ENCODE measurements at places on chromosomes 6 and 20. TPM values are rescaled to one million over a fixed set of nuclear protein-coding genes. Genes with fewer than 3 reads are reported as not detected.

The MATN4 gene
- 0.09 TPM for total RNA-seq

The BNIP5 gene
- 7.4 TPM for total RNA-seq

The TEAD3 gene
- total RNA-seq: 45.3 TPM

The TINAG gene
- 8.8 TPM for total RNA-seq

The TNXB gene
- total RNA-seq: 30.1 TPM

The DEFB132 gene
- total RNA-seq: not detected

The TENT5A gene
- total RNA-seq: 26.6 TPM

The LAMA2 gene
- total RNA-seq: 35.3 TPM

The PAX1 gene
- not detected for total RNA-seq

- no peak for DNase-seq
These were observed 293.9 kb downstream of the KIF16B start for GRCh38 chr20:16279320-16279719.

DNA sequence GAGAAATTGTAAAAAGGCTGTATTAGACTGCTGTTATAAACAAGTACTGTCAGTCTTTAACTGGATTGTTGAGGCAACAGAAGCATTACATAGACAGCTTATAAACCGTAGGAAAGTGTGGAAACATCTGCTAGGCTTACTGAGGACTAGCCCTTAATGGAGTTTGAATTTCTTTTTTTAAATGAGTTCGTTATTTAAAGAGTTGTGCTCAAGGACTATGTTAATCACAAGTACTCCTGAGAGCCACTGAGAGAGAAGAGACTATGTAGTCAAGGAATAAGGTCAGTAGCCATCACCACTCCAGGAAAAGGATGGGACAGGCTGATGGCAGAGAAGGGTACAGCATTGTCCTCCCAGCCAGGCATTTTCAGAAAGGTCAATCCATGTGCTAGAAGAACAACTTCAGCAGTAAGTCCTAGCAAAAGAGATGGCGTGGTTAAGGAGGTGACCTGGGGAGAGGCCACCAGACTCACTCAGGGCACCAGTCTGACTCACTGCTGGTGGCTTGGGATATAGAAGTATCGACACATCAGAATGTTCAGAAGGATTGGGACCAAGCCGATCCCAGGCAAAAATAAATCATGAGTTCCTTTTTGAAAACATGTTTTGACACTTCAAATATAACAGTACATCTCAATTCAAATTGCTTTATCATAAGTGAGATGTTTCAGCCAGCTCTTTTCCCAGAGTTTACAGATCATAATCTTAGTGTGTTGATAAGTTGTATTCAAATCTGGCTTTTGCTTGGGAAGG, 6.4 kb downstream of the RPS12 start:
- DNase-seq: no peak

DNA sequence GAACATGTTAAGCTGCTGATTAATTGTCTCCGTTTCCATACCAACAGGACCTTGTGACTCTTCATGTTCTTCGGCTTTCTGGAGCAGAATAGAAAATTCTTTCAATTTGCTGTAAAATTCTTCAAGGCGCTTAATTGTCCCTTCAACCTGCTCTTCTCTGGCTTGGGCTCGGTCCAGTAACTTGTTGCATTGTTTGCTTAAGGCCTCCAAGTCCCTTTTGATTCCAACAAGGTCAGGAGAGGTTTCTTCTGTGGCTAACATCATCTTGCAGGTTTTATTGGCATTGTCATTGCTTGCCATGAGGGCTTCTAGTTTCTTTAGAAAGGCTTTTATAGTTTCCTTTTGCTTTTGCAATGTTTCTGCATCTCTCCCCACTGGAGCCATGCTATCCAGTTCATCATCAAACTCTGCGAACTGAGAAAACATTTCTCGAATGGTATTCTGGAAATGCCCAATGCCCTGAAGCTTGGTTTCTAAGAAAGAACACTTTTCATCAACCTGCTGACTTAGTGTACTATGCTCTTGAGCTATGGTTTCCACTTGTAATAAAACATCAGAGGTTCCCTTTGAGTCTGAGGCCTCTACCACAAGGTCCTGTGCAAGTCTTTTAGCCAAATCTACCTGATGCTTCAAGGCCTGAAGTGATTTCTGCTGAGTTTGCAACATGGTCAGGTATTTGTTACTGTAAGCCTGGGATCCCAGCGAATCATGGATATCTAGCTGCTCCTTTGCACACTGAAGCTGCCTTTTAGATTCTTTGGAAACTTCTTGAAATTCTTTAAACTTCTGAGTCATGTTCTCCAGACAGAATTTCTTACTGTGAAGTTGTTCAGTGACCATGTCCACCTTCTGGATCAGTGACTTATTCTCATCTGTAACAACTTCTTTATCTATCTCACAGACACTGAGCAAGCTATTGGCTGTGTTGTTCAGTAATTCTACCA, 90.2 kb downstream of the DST start:
- no peak for DNase-seq

DNA sequence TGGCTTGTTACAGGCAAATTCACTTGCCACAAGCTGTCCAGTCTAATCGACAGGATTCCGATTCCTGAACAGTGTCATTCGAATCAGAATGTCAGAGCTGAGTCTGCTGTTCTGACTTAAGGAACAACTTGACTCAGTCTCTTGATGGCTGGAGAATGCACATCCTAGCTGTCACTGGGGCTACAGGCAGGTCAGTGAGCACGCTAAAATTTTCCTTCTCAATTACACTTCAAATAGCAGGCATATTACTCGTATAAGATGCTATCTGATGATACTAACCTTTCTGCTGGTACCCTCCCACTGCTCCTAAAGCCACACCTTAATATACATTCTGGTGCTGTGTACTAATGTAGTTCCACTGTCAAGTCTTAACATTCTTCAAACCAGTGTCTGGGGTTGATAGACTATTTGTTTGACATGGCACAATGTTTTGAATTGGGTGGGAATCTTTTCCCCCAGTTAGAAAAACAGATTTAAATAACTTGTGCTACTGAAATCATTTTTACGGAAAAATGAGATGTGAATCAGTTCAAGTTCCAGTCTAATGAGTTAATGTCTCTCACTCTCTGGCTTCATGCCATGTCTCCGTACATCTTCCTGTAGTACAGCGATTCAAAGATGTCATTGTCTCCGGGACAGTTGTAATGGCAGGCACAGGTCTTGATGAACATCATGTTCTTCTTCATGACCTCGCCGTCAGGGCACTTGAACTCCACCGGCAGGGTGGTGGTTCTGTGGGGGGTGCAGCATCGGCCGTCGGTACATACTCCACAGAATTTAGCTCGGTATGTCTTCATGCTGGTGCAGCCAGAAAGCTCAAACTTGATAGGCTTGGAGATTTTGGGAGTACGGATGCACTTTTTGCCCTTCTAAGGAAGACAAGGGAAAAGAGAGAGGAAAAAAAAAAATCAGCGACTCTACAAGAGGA, 2.2 kb downstream of the CCN2 start:
- no peak for DNase-seq

DNA sequence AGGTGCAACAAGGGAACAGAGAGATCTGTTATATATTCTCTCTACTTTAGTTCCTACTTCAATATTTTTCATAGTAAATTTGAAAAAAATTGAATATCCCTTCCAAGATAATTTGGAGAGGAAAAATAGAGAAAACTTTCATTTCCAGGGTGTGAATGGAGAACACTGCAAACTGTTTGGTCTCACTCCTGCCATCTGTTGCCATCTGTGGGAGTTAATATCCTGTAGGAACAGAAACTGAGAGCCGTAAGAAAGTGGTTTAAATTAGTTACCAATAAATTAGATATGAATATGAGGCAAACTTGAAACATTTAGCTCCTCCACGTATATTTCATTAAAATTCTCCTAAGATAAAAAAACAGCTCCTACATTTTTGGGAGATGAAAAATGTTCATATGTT, 4.2 kb downstream of the ZNF337 start:
- no peak for DNase-seq

- DNase-seq: no peak
These were observed 43.5 kb downstream of the PANK2 start for GRCh38 chr20:3932681-3933080.

- DNase-seq: no peak
These were observed 9.8 kb downstream of the CCND3 start for GRCh38 chr6:41931792-41932191.

DNA sequence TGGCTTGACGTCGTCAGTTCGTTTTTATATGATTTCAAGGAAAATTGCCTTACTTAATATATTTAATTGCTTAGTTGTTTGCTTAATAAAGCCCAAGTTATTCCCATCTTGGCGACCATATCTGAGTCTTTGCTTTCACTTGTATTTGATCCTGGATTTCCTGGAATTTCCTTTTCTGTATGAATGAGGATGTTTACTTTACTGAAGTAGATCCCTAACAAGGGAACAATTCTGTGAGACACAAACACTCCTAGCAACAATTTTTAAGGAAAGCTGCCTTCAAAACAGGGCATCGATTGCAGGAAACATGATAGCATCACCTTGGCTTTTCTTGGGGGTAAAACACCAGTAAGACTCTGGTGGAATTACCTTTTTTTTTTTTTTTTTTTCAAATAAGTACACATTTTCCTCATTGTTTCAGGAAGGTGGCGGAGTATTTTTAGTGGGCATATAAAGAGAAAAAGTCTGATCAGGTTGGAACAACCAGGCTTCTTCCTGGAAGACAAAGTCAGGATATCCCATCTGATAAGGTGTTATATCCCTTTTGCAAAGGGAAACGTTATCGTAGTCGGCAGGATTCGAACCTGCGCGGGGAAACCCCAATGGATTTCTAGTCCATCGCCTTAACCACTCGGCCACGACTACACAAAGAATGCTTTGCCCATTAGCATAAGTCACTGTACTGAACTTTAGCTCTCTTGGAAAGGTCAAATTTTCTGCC, 68.5 kb upstream of the ZNF184 start:
- DNase-seq: no peak

- no peak for DNase-seq
These were observed 5.9 kb upstream of the SERPINB6 start for GRCh38 chr6:2977290-2977689.

- no peak for DNase-seq
These were observed 155.7 kb upstream of the CDYL start for GRCh38 chr6:4620284-4621151.

DNA sequence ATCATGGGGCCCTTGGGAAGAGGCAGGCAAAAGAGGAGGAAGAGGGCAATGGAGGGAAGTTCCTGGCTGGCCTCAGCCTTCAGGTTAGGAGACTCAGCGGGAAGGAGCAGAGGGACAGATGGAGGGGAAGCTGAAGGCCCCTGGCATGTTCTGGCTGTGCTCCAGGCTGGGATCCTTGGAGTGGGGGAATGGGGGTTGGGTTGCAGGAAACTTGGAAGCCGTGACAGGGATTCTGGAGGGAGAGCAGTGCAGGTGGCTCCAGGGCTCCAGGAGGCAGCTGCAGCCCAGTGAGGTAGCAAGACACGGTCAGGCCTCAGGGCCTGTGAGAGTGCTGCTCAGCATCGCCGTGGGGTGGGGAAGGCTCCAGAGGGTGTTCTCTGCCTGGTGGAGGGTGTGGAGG, 64.6 kb upstream of the SCP2D1 start:
- no peak for DNase-seq

GRCh38 chr6:9316831-9317230, 881.5 kb upstream of the SLC35B3 start:
- no peak for DNase-seq

DNA sequence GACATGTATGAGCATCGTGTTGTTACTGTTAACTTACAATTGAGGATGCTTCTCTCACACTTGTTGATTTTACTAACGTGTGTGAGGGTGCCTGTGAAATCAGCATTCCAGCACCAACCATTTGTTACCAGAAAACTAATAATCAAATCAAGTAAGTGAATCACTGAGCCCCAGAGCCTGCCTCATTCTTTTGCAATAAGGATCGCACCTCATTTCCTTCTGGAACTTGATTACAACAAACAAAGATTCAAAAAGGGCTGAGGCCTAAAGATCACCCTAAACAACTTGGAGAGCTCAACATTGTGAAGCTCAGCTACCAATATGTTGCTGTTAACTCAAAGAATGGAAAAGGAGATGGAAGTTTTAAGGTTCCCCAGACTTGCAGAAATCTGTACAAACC, 274.7 kb downstream of the TFAP2A start:
- DNase-seq: no peak

DNA sequence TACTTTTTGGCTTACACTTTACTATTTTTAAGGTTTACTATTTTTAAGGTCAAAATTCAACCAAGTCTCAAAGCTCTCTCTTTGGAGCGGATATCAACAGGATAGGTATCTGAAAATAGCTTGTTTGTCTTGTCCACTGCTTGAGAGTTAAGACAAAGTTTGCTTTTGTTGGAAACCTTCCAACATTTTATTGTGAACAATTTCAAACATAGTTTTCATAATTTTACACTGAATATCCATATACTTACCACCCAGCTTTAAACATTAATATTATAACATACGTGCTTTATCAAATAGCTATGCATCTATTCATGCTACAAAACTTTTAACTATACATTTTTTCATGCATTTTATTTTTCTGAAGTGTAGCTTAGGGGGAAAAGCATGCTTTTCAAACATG, 109.9 kb downstream of the FYN start:
- DNase-seq: no peak

- DNase-seq: no peak
These were observed 2.7 kb downstream of the SRF start for GRCh38 chr6:43173591-43174262.

DNA sequence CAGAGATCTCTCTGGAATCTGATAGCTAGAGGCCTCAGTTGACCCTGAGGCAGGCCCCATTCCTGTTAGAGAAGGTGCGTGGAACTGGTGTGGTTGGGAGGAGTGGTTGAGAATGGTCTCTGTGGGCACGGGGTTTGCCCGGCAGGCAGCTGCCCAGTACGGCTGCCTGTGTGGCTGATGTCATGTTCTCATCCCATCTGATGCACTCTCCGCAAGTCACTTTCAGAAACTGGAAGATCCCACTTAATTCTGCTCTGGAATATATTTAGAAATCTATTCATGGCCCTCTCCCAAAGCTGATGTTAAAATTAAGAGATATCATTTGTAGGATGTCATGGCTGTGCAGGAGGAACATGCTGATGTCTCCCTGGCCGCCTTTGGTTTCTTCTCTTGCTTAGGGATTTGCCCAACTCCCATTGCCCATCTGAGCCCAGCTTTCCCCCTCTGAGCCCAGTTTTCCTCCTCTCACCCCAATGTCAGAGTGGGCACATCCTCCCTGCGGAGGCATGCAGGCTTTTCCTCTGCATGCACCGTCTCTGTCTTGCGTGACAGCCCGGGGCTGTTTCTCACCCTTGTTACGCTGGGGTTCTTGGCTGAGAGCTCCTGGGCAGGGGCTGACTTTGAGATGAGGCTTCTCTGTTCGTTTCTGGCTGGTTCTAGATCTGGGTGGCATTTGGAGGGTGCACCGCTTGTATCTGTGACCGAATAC, 21.0 kb downstream of the PHACTR3 start:
- DNase-seq: no peak

Data from mucosa of gallbladder (tissue), 1 donor.